Epithelial cell of umbilical artery (primary cell): ENCODE measurements at places on chromosomes 11 and 22. TPM values are rescaled to one million over a fixed set of nuclear protein-coding genes. Genes with fewer than 3 reads are reported as not detected.

The SCGB1C1 gene
- total RNA-seq = not detected in 2 replicates

The BDNF gene
- total RNA-seq = 2.6 and 8.5 TPM in 2 replicates

The GLB1L3 gene
- not detected in 2 replicates for total RNA-seq

The OVCH2 gene
- total RNA-seq = not detected in 2 replicates

The FAM180B gene
- total RNA-seq = not detected in 2 replicates

The GLYATL2 gene
- total RNA-seq = 0.61 TPM in 1 of 2 replicates, not detected in the other

The H19 gene
- total RNA-seq = 9.1 and 19.2 TPM in 2 replicates

The MAML2 gene
- 2.1 and 2.6 TPM in 2 replicates for total RNA-seq

The USP28 gene
- total RNA-seq = 35.7 and 47.1 TPM in 2 replicates

The STX5 gene
- total RNA-seq = 27.7 and 36.1 TPM in 2 replicates

The NCF4 gene
- under 0.01 TPM in 1 of 2 replicates, not detected in the other for total RNA-seq

The UPK3A gene
- not detected in 2 replicates for total RNA-seq

The ISX gene
- total RNA-seq = not detected in 2 replicates

The KRTAP5-7 gene
- total RNA-seq = not detected in 2 replicates

The SERPIND1 gene
- total RNA-seq = under 0.01 and 1.4 TPM in 2 replicates

The TRIM22 gene
- total RNA-seq = 89.6 and 196 TPM in 2 replicates

The TSPAN32 gene
- total RNA-seq = not detected in 2 replicates
